ENCODE measurements at places on chromosomes 12 and 14.
A peak's percentile ranks its signal among the peaks of the same experiment; 100 is the strongest.

DNA sequence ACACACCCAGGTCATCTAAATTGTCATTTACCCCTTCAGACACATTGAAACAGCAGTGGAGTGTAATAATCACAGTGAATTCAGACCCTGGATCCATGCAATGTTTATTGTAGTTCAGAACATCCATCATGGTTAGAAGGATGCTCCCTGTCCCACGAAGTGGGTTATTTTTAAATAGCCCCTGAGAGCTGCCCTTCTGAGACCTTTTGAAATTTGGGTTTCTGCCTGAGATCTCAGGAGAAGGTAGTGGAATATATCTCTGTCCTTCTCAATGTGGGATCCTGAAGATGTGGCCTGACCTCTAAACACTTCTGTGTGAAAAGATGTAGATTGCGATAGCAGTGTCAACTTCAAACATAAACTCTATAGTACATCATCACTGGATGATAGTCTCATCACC lies 1080.6 kb downstream of the TMEM121 start:
- DNase-seq = no peak

GRCh38 chr14:58947156-58947555 lies 241.3 kb upstream of the DAAM1 start:
- no peak for DNase-seq

DNA sequence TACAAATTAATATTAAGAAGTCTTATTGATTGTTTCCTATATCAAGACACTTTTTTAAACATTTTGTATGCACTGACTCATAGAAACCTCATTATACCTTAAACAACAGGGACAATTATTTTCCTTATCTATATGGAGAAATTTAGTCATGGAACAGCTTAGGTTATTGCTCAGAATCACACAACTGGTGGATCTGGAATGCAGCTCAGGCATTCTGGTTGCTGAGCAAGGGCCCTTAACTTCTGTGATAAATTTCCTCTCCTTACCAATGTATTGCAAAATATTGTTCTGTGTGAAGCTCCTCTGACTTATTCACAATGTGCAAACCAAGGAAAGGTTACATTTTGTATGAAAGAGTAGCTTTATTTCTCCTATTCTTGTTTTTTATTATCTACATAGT lies 817.8 kb downstream of the LRFN5 start:
- no peak for DNase-seq

- DNase-seq = no peak
Measured at GRCh38 chr12:131137009-131137835, 183.5 kb downstream of the ADGRD1 start.

DNA sequence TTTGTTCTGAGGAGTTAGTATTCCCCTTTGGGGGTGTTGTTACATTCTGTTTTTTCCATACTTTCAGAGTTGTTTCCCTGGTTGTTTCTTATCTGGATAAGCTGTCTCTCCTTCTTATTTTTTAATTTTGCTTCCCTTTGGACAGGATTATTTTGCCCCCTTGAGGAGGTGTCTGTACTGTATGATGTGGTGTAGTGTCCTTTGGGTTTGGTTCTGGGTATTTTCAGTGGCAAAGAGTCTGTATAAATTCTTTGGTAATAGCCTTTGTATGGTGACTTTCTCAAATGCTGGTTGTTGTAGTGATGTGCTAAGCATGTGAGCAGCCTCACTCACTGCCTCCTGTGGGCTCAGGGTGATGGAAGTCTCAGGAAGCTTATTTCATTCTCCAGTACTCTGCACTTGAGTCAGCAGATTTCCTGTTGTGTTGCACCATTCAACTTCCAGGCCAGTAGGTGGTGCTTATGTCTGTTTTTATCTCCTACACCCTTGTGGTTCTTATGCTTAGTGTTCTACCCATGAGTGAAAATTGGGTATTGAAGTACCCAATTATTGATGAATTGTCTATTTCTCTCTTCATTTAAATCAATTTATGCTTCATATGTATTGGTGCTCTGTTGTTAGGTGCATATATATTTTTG lies 103.3 kb upstream of the PMCH start:
- peak; percentile 51 for DNase-seq

GRCh38 chr12:93245543-93245942 lies 132.2 kb upstream of the NUDT4 start:
- no peak for DNase-seq

- DNase-seq = no peak
Measured at GRCh38 chr12:33026791-33027190, 130.2 kb upstream of the PKP2 start.

DNA sequence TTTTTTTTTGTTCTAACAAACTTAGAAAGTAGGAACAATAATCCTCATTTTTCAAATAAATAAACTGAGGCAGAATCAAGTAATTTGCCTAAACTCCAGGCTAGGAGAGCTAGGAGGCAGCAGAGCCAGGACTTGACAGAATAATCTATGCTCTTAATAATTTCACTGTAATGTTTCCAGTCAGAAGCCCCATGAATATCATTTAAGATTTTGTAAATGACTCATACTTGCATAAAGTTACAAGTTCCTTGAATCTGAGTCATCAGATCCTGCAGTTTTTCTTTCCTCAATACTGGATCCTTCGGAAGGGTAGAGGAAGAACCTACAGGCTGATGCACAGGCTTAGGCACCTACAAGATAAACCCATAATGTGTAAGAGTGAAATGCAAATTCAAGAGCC lies 29.0 kb downstream of the CAPRIN2 start:
- no peak for DNase-seq

GRCh38 chr14:32480337-32480736 lies 151.2 kb downstream of the AKAP6 start:
- no peak for DNase-seq

DNA sequence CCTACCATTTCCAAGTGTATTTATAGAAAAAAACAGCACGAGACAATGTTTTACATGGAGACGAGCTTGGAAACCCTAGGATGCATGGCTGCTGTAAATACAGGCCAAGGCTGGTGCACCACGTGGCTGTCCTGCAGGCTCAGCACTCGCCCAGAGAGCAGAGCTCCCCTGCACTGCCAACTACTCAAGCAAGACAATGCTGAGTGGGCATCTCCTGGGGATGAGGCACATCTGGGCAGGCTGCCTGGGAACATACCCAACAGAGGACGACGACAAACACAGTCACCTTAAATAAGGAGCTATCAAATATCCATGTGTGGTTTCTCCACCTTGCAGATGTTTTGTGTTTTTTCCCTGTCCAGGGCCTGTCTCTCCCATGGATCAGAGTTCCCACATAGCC lies 128.3 kb upstream of the PRMT8 start:
- no peak for DNase-seq

GRCh38 chr14:93965287-93965821 lies 11.0 kb downstream of the ASB2 start:
- no peak for DNase-seq

DNA sequence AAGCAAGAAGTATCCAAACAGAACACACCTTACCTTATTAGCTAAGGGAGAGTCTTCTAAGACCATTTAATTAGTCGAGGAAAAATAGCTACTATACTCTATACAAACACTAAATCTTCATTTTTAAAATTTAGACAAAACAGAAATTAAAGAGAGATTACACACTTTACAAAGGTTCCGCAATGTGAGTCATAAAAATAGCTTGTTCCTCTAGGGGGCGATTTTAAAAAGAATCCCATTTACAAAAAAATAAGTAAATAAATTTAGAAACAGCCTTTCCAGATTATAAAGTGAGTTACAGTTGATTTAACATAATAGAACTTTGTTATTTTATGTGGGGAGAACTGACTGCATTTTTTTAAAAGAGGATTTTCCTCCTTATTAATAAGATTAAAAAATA lies 201.6 kb downstream of the PAX9 start:
- DNase-seq = no peak

DNA sequence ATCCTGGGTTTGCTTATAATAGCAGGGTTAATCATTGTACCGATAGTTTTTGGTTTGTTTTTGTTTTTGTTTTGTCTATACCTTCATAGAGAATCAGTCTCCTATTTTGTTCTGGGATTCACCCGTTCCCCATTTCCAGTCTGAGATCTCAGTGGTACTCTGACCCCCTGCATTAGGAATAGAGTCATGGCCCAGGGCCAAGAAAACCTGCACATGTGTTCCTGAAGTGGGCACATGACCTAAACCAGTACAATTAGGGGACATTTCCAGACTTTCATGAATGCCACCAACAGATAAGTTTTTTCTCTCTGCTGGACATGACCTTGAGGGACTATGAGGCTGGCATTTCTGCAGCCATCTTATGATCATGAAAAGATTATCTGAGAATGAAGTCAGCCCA lies 52.5 kb downstream of the MRPL42 start:
- DNase-seq = no peak

DNA sequence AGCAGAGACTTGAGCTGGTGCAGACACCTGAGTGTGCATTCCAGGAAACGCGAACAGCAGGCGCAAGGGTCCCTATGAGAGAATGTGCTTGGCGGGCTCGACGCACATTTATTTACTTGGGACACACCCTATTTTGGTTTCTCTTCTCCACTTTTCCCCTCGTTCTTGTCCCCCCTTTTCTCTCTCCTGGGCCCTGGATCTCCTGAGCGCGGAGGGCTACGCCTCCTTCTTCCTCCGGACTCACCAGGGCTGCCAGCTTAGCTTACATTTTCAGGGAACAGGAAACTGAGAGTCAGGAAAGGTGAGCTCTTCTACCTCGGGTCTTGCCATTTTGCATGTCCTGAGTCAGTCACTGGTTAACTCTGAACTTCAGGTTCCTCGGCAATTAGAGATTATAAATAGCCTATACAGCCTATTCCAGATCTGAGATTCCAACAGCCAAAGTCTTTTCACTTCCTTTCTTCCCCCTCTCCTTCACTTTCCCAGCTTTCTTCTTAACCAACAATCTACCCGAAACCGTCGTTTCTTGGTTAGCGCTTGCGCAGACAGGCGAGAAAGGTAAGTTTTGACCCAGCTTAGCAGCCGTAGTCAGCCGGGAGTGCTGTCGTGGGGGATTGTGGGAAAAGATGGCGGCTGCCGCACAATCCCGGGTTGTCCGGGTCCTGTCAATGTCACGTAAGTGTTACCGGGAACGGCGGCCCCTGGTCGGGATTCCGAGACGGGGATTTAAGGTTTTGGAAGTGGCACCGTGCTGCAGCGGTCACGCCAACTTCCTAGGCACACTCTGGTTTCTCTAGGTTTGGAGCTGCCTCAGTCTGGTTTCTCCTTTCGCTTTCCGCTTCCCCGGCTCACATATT lies at the start of the genes AKAP3 and NDUFA9:
Gene AKAP3, minus strand, starts transcription at position 551 of the 857 bp plus-strand sequence. CDS start 10,855 bp downstream, outside the sequence.
Gene NDUFA9, plus strand, starts transcription at position 614 of the 857 bp plus-strand sequence. Its CDS starts 13 bp downstream, at position 627.
- DNase-seq = peak; percentile 93

- no peak for DNase-seq
Measured at GRCh38 chr12:98317939-98318899, 197.2 kb upstream of the TMPO start.
